Thyroid gland (tissue), 4 donors: ENCODE measurements at places on chromosomes 3 and 15. TPM values are rescaled to one million over a fixed set of nuclear protein-coding genes. Genes with fewer than 3 reads are reported as not detected.

DNA sequence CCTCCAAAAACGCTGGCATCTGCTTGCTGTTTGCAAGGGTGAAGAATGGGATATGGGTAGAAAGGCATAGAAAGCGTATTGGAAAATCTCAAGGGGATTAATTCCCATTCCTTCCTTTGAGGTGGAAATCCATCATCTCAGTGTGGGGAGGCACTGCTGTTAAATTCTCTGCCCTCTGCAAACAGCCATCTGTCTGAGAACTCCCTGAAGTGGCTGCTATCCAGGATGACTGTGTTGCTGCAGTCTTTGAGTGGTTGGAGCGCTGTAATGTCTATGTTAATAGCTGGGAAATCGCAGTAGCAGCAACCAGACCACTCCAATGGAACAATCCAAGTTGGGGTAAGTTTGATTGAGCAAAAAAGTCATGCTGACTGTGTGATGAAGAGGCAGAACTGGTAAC is 625.9 kb downstream of the NLGN1 start:
- no peak for DNase-seq

GRCh38 chr3:141330235-141330634 is 38.1 kb upstream of the ZBTB38 start:
- DNase-seq, result no peak

DNA sequence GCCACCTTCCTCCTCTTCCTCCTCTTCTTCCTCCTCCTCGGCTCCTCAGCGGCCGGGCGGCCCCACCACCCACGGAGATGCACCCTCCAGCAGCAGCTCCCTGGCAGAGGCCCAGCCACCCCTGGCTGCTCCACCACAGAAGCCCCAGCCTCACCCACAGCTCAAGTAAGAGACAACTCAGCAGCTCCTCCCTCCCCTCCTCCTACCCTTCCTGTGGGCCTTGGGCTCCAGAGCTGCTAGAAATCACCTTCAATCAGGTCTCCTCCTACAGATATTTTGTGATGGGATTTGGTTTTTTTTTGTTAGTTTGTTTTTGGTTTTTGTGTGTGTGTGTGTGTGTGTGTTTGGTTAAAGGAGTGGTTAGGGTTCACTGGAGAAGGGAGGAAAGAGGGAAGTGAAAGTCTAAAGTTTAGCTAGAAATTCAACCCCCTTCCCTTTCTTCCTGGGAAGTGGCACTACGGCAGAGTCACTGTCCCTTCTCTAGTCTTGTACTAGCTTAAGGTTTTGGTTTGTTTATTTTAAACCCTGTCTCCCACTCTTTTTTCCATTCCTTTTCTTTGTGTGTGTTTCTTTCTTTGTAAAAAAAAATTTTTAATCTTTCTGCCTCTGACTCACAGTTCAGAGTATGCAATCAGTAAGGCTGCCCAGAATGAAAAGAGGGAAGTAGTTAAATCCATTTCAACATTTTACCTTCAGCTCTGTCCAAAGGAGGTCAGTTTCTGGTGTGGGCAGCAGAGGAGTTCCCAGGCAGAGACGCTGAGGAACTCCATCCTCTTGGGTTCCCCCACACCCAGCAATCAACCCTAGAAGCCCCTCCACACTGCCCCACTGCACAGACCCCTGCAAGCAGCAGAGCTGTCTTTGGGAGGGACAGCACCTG is 29.0 kb upstream of the TIMP4 start:
- peak; percentile 68 for DNase-seq

DNA sequence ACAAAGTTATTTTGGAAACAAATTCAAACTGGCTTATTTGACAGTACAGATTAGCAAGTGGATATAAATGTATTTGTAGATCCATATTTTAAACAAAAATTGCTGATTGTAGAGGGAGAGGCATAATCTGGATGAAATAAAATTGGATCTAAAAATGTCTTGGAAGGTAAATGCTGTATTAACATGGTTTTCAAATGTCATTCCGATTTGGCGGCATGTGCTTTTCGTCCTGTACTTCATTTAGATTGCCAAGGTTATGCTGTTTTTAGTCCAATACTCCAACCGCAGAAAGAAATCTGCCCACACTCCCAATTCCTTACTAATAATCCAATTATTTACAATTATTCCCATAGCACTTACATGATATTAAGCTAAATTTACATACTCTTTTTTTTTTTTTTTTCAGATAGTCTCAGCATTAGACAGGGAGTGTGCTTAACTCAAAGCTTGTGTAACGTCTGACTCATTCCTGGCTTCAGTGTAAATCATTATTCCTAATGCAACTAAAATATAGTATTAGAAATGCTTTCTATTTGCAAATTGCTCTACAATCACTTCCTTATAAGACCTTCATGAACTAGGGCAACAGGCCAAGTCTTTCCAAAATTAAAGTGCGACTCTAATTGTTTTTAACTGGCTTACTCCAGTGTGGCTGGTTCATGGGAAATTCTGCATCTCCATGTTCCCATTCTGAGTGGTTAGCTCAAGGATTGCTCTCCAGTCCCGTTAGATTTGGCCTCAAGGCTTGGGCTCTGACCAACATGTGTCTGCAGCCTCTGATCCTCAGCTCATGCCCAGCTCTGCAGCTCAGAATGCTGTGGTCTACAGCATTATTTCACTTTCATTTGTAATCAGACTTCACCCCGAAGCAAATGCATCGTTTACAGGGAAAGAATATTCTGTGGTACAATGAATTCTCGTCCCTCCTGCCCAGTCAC is 103.9 kb downstream of the FBN1 start:
- DNase-seq, result no peak

- DNase-seq, result no peak
Observed at GRCh38 chr3:153574445-153574844, 412.4 kb downstream of the RAP2B start.

DNA sequence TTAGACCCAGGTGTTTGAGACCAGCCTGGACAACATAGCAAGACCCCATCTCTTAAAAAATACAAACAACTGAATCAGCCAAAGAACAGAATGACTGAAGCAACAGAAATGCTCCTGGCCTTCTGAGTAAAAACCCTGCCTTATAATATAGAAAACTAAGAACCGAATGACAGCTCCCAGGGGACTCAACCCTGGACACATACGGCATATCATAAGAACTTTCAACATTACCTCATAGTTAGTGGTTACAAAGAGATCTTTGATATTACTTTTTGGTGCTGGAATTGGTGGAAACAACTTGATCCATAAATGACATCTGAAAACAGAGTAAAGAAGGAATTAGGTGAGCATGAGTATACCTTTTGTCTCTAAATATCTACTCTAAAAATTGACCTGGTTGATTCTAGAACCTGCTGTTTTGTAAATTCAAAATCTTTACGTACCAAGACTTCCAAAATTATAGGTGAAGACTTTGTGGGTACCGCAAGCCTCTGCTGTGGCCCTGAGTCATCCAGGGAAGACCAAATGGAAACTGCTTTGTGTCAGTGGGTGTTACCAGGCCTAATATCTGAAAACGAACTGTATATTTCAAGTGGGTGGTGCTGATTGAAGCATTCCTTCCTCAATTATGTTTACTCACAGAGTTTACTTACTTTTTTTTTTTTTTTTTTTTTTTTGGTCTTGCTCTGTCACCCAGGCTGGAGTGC is 35.5 kb downstream of the IL5RA start:
- no peak for DNase-seq

DNA sequence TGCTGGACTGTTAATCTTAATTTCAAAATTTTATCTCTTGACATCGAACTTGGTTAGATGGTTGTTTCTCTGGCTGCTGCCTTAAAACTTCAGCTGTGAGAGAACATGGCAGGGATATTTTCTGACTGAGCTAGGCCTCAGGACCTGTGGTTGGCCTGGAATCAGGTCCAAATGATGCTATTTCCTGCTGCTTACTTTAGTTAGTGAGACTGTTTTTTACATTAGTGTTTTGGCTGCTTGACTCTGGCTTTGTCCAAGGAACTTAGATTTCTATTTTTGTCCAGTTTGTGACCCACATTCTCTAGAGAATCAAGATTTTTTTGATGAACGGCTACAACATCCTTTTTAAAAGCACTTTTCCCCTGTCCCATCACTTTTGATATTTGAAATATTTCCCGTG is 497.9 kb upstream of the SGO1 start:
- no peak for DNase-seq

DNA sequence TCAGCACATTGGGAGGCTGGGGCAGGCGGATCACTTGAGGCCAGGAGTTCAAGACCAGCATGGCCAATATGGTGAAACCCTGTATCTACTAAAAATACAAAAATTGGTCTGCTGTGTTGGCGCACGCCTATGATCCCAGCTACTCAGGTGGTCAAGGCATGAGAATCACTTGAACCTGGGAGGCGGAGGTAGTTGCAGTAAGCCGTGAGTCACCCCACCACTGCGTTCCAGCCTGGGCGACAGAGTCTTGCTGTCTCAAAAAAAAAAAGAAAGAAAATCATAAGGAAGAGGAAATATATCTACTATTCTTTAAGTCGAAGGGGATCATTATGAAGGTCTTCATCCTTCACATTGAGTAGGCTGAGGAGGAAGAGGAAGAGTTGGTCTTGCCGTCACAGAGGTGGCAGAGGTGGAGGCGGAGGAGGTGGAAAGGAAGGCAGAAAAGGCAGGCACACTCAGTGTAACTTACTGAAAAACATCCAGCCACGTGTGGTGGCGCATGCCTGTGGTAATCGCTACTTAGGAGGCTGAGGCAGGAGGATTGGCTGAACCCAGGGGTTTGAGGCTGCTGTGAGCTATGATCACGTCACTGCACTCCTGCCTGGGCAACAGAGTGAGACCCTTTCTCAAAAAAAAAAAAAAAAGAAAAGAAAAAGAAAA is 14.2 kb downstream of the CSK start:
- no peak for DNase-seq

DNA sequence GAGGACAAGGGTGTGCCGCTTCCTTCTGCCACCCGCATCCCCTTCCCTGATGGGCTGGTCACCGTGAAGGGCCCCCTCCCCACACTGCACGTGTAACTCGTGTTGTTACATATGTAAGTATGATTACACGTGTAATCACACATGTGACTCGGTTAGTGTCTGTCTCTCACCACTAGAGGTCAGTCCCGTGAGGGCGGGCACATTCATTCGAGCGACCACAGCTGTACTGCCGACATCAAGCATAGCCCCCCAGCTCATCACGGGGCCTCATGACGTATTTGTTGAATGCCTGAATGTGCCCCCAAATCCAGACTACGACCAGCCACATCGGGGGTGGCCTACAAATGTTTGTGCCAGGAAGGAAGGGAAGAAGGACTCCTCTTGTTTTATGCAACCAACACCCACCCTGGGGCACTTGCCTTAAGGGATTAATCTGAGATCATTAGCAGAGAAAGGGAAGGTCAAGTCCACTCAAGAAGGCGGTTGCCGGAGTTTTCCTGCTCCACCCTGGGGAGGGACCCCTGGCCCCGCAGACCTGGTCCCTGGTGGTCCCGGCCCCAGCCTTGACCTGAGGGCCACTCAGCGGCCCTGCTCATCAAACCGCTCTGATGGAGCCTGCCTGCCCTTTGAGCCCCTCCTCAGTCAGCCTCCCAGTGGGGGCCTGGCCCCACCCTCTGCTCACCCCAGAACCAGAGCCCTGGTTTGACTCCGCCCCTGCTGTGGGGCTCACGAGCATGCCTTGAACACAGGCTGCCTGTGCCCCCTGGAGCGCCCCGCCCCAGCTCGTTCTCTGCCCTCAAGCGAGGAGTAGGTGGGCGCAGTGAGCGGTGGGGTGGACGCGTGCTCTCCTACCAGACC is 52.8 kb downstream of the RGMA start:
- peak; percentile 34 for DNase-seq

GRCh38 chr15:93330912-93331544 is 242.0 kb upstream of the RGMA start:
- DNase-seq, result no peak

- no peak for DNase-seq
Observed at GRCh38 chr3:133901083-133901482, 5.4 kb upstream of the RAB6B start.

- DNase-seq, result no peak
Observed at GRCh38 chr3:194072097-194072428, 63.9 kb upstream of the HES1 start.

DNA sequence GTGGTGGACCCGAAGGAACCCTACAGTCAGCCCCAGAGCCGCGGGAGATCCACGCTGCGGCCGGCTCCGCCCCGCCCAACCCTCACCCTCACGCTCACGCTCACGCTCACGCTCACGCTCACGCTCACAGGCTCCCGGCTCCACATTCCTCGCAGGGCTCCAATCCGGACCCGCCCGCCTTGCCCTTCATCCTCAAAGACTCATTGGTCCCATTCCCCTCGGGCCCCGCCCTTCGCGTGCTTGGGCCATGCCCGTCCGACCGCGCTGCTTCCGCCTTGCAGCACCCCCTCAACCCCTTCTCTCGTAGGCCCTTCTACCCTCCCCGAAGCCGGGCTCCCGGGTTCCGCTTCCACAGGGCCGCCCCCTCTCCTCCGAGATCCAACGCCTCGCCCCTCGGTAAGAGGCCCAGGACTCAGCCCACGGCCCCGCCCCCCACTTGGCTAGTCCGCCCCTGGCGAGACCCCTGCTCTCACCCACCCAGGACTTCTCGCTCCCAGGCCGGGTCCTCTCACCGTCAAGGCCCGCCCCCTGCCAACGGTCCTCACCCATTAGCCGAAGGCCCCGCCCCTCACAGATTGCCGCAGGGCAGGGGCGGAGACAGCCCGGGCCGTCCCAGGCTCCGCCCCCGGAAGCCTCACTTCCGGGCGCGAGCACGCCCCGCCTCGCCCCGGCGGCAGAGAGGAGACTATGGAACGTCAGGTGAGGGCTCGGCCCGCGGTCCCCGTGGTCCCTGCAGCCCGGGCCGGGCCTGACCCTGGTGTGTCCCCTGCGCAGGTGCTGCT is at the start of gene APEH:
TSS of gene APEH (plus strand) at position 637 of the 782 bp plus-strand sequence. CDS start at position 688, 51 bp downstream.
- DNase-seq, result peak; percentile 99

DNA sequence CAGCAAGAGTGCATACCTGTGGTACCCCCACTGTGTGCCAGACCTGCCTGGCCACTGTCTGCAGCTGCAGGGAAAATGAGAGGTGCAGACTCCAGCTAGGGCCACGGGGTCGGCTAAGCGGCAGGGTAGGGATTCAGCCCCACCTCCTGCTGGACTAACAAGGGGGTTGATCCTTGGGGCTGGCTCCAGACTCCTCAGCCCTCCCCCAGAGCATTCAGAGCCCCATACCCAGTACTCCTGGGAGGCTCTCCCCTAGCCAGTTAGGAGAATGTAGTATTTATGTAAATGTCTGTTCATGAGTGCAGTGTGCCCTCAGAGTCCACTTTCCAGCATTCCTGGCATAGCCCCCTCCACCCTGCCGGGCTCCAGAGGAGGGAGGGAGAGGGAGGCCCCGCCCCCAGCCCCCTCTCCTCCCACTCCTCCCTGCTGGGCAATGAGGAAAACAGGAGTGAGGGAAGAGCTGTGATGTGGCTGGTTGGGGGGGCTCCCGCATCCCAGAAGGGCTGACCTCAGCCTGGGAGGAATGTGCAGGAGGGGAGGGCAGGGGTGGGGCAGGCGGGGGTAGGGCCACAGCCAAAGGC is 4.5 kb upstream of the SEMA3B start:
- DNase-seq, result peak; percentile 97

- no peak for DNase-seq
Observed at GRCh38 chr3:172315401-172316091, 132.7 kb downstream of the GHSR start.

RCCD1 gene
- total RNA-seq, result 11.0 TPM

CMTM8 gene
- total RNA-seq, result 15.5 TPM

NGRN gene
- 159 TPM for total RNA-seq

TGM5 gene
- total RNA-seq, result not detected

PLA2G4E gene
- not detected for total RNA-seq

AP3S2 gene
- 68.1 TPM for total RNA-seq

NMD3 gene
- total RNA-seq, result 40.2 TPM

TTLL13 gene
- 0.13 TPM for total RNA-seq

TYRO3 gene
- total RNA-seq, result 3.8 TPM

APOD gene
- total RNA-seq, result 313 TPM

SCN11A gene
- total RNA-seq, result 0.15 TPM

ZNF385D gene
- total RNA-seq, result 1.7 TPM

GOLGA6L26 gene
- total RNA-seq, result not detected
